ENCODE measurements at places on chromosomes 2 and 18.
A peak's percentile ranks its signal among the peaks of the same experiment; 100 is the strongest.

DNA sequence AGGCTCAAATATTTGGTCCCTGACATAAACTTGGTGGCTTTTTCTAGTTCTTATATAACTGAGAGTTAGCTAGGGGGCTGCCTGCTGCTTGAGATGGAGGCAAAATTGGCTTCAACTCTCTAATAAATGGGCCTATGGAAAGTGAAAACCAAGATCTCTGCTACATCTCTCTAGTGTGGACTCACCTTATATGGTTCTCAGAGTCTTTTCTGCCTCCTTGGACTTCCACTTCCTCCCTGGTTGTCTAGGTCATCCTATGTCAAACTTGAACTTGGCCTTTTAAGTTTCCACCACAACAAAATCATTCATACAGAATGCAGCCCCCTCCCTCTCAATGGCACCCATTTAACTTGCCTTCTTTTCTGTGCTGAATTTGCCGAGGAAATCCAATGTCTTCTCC is 23.9 kb upstream of the ARHGAP25 start:
- no peak for DNase-seq

- peak; percentile 80 for DNase-seq
Measured at GRCh38 chr2:192162392-192163042, 32.2 kb downstream of the TMEFF2 start.

DNA sequence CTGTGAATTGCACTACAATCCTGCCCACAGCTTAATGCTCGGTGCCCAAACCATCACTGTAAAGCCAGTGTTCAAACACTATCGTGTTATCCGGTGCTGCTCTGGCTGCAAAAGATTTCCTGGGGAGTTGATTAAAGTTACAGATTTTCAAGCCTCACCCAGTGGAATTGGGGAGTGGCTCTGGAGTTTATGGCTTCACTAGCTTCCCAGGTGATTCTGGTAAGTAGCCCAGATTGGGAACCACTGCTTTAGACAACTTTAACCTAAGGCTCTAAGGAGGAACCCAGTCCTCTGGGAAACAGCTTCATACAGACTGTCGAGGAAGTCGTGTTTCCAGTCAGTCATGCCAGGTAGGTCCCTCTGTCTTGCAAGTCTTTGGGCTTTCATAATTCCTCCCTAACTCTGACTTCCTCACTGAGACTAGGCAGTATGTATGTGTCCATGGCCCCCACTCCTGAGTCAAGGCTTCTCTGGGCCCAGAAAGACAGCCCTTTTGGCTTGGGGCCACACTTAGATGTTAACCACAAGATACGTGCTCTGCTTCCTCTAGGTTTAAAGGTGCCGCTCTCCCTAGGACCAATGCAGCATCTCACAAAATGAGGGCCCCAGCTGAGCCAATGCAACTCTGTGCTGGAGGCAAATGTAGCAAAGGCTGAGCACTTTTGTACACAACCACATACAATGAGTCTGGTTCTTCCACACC is 299.7 kb downstream of the PRKCE start:
- DNase-seq = no peak

DNA sequence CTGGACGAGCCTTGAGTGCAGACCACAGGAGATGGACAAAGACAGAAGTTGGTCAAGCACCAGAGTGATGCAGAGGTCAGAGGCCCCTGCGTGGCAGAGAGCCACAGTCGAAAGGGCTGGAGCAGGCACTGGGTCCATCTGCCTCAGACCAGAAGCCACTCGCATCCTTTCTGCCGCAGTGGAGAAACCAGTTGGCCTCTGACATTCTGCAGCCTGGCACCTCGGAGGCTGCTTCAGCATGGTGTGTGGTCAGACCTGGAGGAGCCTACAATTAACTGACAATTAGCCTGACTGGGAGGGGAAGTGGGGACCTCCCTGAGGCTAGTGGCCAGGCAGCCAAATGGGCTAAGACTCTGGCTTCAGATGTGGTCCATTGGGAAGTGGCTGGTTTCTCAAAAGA is 111.1 kb downstream of the SGPP2 start:
- no peak for DNase-seq

DNA sequence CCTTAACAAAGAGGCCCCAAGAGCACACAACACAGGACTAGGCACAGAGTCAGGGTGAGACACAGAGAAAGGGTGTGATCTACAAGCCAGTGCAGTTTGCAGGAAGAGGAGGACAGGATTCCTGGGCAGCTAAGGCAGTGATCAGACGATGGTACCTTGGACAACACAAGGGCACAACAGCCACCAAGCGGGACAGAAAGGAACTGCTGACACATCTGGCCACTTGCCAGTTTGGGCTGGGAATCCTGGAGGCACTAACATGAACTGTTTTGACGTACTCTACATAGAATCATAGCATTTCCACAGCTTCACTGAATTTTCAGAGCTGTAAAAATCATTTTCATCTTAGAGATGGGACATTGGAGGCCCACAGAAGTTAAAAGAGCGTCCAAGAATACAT is 221.5 kb upstream of the SLC35G4 start:
- DNase-seq = peak; percentile 33

DNA sequence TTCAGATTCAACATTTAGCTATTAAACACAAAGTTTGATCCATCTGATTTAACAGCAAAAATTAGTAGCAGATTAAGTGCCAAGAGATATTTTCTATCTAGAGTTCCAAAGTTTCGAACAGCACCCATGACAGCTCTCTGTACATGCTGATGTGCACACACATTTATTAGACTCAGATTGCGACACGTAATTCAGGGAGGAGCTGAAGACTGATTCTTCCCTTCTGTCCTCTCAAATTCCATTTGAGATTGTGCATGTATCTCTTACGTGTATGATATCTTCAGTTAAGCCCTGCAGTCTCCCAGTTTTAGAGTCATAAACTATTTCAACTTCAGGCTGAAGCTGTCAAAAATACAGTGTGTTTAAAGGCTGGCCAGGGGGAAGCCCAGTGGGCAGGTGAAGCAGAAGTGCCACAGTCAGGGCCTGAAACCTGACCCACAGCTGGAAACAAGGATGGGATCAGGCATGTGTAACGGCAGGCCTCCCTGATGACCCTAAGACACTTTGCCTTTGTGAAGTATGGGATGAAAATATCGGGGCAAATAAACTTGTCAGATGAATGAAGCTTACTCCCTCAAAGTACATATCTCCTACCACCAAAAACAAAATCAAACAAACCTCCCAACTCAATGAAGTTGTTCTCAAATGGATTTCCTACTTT is 30.6 kb downstream of the CYB5A start:
- DNase-seq = no peak

- no peak for DNase-seq
Measured at GRCh38 chr2:214497489-214497888, 86.6 kb downstream of the VWC2L start.

DNA sequence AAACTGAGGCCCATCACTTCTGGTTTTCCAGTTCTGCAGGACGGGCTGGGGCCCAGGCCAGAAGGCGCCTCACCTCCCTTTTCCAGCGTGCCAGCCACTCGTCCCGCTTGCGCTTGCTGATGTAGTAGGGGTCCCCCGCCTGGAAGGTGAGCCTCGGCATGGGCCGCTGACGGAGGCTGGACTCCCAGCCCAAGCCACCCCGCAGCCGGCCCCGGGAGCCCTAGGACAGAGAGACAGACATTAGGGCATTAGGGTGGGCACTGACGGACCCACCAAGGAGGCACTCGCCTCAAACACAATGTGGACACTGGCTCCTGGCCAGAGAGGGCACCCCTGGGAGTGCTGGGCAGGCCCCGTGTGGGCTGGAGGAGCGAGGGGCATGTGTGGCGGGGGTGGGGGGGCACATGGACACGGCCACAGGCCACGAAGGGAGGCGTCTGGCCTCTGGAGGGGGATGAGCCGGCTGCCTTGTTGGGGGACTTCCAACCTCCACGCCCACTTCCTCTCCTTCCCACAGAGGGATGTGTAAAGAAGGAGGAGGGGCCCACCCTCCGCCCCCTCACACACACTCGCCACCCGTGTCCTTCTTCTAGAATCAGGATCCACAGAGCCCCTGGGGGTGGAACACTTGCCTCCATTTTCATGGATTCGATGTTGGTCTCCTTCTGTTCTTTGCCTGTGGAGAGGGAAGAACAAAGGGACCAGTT is 66.7 kb downstream of the DNMT3A start:
- DNase-seq = no peak

- DNase-seq = no peak
Measured at GRCh38 chr2:236824836-236825235, 255.2 kb downstream of the ACKR3 start.

GRCh38 chr2:40725950-40726349 is 274.1 kb upstream of the SLC8A1 start:
- no peak for DNase-seq

DNA sequence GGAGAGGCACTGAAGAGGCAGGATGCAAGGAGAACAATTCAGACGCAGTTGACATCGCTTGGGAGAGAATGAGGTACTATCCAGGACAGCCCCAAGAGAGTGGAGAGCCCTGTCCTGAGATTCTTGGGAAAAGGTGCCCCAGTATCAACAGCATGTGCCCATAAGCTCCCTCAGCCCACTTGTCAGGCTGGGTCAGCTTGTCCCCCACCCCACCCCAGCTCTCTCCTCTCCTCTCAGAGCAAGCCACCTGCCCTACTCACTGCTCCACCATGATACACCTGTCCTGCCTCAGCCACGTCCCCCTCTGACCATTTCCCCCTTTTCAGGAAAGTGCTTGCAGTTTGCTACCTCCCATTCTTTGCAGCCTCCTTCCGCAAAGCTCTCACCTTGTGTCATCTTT is 111.8 kb downstream of the XRCC5 start:
- no peak for DNase-seq

DNA sequence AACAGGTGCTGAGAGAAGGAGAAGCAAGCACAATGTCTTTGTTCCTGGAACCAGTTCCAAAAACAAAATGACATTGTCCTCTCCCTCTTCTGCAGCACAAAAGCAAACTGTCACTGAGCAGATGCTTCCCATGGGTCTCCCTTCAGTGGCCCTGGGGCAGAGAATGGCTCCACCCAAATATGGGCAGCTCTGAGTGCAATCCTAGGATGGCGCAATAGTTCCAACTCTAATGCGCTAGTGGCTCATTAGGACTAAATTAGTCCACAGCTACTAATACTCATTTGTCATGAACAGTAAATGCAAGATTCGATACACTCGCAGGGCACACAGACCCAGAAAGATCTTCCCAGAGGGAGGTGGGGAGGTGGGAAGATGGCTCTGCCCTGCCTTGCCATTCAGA is 205.2 kb upstream of the CHAC2 start:
- DNase-seq = no peak

DNA sequence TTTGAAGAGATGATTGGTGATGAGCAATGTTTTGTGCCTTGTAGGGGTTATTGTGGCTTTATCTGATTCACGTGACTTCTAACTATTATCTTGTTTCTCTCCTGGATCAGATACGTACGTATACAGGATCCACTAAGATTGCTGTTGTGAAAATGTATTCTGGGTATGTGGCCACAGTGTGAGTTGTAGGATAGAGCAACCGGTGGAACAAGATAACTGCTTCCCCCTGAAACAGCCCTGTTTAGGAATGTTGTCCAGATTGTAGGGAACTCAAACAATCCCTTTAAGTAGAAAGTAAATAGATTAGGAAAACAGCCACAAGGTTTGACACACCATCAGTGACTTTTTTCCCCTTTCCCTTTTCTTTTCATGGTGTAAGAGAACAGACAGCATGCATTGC is 22.3 kb upstream of the MBOAT2 start:
- DNase-seq = no peak

DNA sequence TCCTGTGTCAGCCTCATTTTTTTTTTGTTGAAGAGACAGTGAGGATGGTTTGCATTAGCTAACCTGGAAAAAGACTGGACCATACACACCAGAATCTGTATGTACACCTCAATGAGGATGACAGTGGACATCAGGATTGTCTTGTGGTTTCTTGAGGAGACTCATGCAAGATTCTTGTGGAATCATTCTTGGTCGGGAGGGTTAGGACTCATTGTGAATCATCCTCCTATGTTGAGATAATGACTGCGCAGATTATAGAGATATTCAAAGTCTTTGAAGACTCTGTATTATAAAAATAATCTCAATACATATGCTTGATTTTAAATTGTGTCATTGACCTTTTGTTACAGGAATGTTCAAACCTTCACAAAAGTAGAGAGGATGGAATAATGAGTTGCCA is 49.1 kb upstream of the DOCK10 start:
- DNase-seq = no peak

DNA sequence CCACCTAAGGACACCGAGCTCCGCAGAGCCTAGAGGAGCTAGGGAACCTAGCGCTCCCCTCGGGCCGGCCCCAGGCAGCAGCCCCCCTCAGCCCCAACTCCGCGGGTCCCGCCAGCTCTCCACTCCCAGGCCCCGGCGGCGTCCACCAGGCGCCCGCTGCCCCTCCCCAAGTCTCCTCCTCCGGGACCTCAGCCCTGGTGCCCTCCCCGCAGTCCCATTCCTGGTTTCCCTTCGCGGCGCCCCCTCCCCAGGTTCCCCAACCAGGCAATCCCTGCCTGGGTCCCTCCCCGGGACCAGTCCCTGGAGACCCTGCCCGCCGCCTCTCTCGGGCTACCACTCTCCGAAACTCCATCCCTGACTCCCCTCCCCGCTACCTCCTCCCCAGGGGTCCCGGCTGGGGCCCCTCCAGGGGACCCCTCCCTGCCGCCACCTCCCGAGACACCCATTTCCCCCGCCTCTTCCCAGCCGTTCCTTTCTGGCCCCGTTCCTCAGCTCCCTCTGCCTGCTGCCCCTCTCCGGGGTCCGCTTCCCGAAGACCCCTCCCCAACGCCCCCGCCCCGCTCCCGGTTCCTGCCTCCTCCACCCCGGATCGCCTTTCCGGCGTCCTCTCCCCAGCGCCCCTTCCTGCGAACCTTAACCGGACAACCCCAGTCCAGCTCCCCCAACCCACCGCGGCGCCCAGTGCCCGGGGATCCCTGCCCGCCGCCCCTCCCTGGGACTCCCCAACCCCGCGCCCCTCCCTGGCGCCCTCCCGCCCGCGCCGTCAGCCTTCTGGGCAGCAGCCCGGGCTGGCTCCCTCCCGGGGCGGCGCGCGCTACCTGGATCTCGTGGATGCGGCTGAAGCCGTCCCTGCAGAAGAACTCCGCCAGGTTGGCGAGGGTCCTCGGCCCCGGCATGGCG is 678 bp downstream of the CYP27C1 start:
- no peak for DNase-seq

DNA sequence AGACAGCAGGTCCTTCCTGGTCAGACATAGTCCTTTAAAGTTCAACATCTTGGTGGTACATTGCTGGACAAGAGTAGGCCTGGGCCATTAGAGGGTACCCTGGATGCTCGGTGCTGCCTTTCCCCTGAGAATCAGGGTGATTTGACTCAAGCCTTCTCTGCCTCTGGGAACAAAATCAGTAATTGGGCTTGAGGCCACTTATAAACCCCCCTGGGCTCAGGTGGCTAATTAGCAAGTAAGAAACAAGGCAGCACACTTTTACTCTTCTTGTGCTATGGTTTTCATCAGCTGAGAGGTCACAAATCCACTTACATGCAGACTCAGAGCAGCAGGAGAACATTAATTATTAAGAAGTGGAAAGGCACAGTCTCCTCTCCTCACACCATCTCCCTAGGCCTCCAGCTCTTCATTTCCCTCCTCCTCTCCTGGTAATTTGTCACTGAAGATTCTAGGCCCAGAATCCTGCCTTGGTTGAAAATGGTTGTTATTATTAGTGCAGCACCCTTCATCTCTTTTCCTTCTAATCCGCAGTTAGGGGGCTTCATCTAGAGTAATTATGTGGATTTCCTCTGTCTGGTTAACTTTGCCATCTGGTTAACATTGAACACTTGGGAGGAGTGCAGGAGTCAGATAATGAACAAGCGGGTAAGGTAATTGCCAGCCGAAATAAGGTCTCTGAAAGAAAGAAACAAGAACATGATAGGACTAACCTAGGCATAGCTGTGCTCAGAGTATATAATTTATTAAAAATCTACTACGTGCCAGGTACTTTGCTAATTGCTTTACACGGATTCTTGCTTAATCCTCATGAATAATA is 29.7 kb upstream of the CASP10 start:
- no peak for DNase-seq

GRCh38 chr18:57959278-57959677 is 84.7 kb upstream of the NEDD4L start:
- peak; percentile 14 for DNase-seq

Data from head of caudate nucleus (tissue), 42 donors.